ENCODE measurements at places on chromosomes 2 and 18. TPM values are rescaled to one million over a fixed set of nuclear protein-coding genes. Genes with fewer than 3 reads are reported as not detected.

The ITPRIPL1 gene
- 6.6 TPM for total RNA-seq

- no peaks in the 10 kb centered on the region for H3K4me1 ChIP-seq
- no peaks in the 10 kb centered on the region for H3K36me3 ChIP-seq
- no peaks in the 10 kb centered on the region for H3K27me3 ChIP-seq
- no peak overlapping the region for H3K27ac ChIP-seq
These were observed 71.2 kb upstream of the CNTNAP5 start for GRCh38 chr2:123953846-123954245.

The PARD3B gene
- 27.8 TPM for total RNA-seq

DNA sequence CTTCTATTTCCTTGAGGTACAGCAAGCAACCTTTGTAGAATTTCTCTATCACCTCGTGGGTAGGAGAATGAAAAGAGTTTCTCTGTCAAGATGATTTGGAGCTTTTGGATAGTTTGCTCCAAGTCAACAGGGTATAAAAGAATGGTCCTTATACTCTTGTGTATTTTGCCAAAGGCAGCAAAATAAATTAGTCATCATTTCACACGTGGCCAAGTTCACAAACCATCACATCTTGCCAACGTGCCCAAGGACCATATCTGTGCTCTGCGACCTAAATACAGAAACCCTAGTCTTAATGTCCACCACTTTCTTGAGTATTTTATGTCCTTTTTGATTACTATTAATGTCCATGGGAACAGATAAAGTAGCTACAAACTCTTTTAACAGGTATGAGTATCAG, 262.9 kb downstream of the AFF3 start:
- no peaks in the 10 kb centered on the region for H3K27me3 ChIP-seq
- H3K27ac ChIP-seq: no peak overlapping the region
- no peak overlapping the region for H3K4me3 ChIP-seq
- DNase-seq: no peak

The MROH2A gene
- total RNA-seq: 0.27 TPM

- DNase-seq: no peak
- no peak overlapping the region for H3K4me3 ChIP-seq
- H3K27ac ChIP-seq: no peak overlapping the region
- H3K36me3 ChIP-seq: no peaks in the 10 kb centered on the region
- peaks cover 4% of the 10 kb centered on the region for H3K4me1 ChIP-seq
These were observed 155.5 kb upstream of the ACVR2A start for GRCh38 chr2:147689220-147689909.

All from spleen (tissue), 13 donors.